MCF 10A (cell line): ENCODE measurements at places on chromosomes 7 and 10. TPM values are rescaled to one million over a fixed set of nuclear protein-coding genes. Genes with fewer than 3 reads are reported as not detected.
A peak's percentile ranks its signal among the peaks of the same experiment; 100 is the strongest.

DNA sequence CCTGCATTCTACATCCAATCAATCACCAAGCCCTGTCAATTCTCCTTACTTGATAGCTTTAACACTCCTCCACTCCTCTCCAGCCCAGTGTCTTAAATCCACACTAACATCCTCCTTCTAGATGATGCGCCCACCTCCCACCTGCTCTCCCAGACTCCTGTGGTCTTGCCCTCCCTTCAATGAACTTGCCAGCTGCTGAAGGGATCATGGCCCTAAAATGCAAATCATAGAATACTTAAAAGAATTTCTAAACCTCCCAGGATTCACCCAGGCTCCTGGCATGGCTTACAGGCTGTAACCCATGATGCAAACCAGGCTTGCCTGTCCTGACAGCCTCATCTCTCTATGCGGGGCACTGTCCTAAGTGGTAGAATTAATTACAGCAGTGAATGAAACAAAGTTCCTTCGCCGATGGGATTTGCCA is 43.6 kb downstream of the SYPL1 start:
- H3K27me3 ChIP-seq, result no peaks in the 10 kb centered on the region
- peak overlapping the region; percentile 49 for H3K27ac ChIP-seq
- no peak for DNase-seq
- no peak overlapping the region for H3K4me3 ChIP-seq
- H3K36me3 ChIP-seq, result peaks cover 13% of the 10 kb centered on the region

GRCh38 chr10:58575491-58575890 is 62.8 kb downstream of the BICC1 start:
- no peak for DNase-seq
- no peaks in the 10 kb centered on the region for H3K27me3 ChIP-seq
- no peaks in the 10 kb centered on the region for H3K36me3 ChIP-seq
- H3K27ac ChIP-seq, result no peak overlapping the region
- no peak overlapping the region for H3K4me3 ChIP-seq

DNA sequence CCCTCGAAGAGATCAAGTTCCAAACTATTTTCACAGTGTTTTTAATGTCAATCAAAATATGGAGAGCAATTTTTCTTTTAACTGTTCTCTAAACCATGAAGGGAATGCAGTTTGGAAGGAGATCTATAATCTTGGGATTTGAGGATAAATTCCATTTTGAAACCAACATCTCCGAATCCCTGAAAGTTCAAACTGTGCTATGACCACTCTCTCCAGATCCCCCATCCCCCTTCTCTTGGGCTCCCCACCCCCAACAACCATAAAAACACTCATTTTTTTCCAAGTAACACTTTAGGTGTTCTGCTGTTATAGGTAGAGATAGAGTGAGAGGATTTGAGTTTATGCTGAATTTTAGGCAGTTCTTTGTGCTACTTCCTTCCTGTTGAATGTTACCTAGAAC is 1.7 kb downstream of the CALD1 start:
- no peaks in the 10 kb centered on the region for H3K36me3 ChIP-seq
- peaks cover 36% of the 10 kb centered on the region for H3K4me1 ChIP-seq
- no peak for DNase-seq
- H3K27me3 ChIP-seq, result no peaks in the 10 kb centered on the region
- peak overlapping the region; percentile 88 for H3K27ac ChIP-seq

DNA sequence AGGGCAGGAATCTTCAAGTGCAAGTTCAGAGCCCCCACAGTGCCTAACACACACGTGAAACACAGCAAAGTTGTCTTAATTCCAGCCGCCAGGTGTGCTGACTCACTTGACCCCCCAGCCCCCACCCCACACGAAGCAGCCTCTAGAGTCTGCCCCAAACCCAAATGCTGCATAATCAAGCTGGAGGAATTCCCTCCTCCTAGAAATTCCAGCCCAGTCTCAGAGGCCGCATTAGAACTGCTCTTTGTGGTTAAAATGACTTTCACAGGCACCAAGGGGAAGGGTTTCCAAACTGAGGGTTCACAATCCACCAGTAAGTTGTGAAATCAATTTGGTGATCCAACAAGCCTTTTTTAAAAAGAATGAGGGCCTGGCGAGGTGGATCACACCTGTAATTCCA is 67.0 kb upstream of the PLXNA4 start:
- no peaks in the 10 kb centered on the region for H3K36me3 ChIP-seq
- H3K27me3 ChIP-seq, result no peaks in the 10 kb centered on the region
- H3K4me3 ChIP-seq, result no peak overlapping the region
- H3K27ac ChIP-seq, result no peak overlapping the region

DNA sequence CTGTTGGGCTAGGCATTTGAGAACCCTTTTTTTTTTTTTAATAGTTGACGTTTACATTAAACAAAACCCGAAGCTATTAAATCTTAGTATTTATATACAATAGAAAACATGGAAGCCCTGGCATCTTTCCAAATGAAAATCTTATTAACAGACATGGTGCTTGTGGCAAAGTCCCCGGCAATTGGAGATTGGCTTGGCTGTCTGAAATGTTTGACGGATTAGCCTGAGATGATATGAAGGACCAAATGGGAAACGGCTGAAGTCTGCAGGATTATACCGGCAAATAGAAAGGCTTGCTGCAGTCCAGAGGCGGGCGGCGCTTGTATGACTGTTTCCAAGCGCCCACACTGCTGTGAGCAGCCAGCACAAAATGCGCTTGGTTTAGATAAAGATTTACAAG is 105.6 kb downstream of the BUB3 start:
- no peak overlapping the region for H3K4me3 ChIP-seq
- H3K27ac ChIP-seq, result no peak overlapping the region
- H3K36me3 ChIP-seq, result no peaks in the 10 kb centered on the region
- no peaks in the 10 kb centered on the region for H3K4me1 ChIP-seq

DNA sequence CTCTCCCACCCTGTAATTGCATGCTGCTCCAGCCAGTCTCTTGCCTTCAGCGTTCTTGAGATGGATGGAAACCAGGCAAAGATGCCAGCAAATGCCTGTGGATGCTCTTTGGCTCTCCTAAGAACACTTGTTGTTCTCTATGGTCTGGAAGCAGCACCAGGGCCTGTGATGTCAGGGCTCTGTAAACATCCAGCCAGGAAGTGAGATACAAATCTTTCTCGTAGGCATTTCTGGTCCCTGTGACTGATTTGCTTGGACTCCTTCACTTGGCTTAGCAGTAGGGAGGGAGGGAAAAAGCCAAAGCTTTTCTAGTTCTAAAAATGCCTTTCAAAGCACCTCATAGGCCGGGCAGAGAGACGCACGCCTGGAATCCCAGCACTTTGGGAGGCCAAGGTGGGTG is 201.3 kb downstream of the REEP3 start:
- H3K27me3 ChIP-seq, result peaks cover 31% of the 10 kb centered on the region
- H3K4me1 ChIP-seq, result no peaks in the 10 kb centered on the region
- no peaks in the 10 kb centered on the region for H3K36me3 ChIP-seq

DNA sequence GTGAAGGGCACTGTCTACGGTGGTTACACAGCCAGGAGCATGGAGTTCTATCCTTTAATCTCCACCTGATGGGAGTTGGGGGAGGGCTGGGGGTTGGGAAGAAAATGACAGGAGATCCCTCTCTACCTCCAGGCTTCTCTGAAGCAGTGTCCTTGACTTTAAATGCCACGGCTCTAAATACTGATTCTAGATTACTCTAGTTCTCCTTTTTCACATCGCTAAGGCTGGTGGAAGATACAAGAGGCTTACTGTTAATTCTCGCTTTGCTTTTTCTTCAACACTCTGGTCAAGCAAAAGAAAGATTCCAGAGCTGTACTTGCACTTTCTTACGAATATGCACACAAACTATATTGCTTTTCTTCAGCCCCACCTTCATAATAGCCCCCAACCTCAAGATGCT is 30.5 kb downstream of the ARL3 start:
- peaks cover 14% of the 10 kb centered on the region for H3K36me3 ChIP-seq
- DNase-seq, result no peak
- no peak overlapping the region for H3K4me3 ChIP-seq
- no peak overlapping the region for H3K27ac ChIP-seq

DNA sequence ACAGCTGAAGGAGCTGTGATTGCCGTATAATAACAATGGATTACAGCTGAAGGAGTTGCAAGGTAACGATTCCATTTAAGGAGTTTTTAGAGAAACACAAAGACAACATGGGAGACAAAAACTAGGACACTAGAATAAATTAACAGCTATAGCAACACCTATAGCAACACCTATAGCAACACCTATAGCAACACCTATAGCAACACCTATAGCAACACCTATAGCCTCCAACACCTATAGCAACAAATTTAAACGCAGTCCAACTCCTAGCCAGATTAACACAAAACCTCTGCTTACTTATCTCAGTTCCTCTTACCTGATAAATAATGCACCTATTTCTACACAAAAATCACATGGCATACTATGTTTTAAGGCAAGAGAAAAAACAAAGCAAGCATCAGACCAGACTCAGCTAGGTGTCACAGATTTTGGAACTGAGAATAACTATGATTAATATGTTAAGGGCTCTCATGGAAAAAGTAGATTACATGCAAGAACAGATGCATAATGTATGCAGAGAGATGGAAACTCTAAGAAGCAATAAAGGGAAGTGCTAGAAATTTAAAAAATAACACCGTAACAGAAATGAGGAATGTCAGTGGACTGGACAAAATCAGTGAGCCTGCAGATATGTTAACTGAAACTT is 55.7 kb upstream of the SRPK2 start:
- H3K4me1 ChIP-seq, result peaks cover 2% of the 10 kb centered on the region
- no peak overlapping the region for H3K4me3 ChIP-seq
- no peak overlapping the region for H3K27ac ChIP-seq
- DNase-seq, result no peak

Gene LRRTM3
- total RNA-seq, result not detected in 2 replicates

Gene EPHA1
- total RNA-seq, result 0.89 and 1.2 TPM in 2 replicates

Gene DDX56
- 104 and 105 TPM in 2 replicates for total RNA-seq

Gene PTF1A
- not detected in 2 replicates for total RNA-seq
